Stimulated activated CD4-positive, alpha-beta T cell treated with anti-CD3 and anti-CD28 coated beads, Interleukin-1b, Interleukin-23, amount 100 ng/mL, for 1 hour (primary cell): ENCODE measurements at places on chromosomes 1 and 21.

- DNase-seq, result no peak
Observed at GRCh38 chr1:110164725-110165350, 14.5 kb downstream of the SLC6A17 start.

- no peak for DNase-seq
Observed at GRCh38 chr21:31363720-31364119, 19.7 kb upstream of the TIAM1 start.

- no peak for DNase-seq
Observed at GRCh38 chr1:206703661-206704060, 19.0 kb downstream of the MAPKAPK2 start.

- DNase-seq, result no peak
Observed at GRCh38 chr1:27630859-27631491, 4.0 kb downstream of the FGR start.

GRCh38 chr1:43586136-43586731, 55.6 kb downstream of the PTPRF start:
- no peak for DNase-seq

DNA sequence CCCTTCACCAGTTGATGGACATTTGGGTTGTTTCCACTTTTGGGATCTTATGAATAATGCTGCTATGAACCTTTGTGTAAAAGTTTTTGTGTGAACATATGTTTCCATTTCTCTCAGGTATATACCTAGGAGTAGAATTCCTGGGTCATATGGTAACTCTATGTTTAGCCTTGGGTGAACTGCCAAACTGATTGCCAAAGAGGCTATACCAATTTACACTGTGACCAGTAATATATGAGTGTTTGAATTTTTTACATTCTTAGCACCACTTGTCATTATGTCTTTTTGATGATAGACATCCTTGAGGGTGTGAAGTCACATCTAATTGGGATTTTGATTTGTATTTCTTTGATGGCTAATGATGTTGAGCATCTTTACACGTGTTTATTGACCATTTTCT, 290.1 kb downstream of the DUSP10 start:
- no peak for DNase-seq

DNA sequence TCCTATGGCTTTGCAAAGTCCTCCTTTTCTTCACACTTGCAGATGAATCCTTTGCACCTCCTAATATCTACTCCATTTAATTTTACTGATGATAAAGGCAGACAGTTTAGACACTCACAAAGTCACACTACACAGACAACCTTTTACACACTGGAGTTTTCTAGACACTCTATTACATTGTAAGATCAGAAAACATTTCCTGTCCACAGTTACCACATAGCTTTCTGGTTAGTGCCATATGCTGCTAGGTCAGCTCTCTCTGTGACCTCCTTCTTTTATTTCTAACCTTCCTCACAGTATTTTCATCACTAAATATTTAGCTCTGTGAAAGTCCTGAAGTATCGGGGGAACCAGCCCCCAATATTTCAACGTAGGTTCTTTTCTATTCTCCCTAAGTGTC, 5.1 kb downstream of the SH2D1B start:
- DNase-seq, result no peak

GRCh38 chr1:232664844-232665777, 35.2 kb upstream of the SIPA1L2 start:
- DNase-seq, result no peak

GRCh38 chr1:160354388-160354985, 11.3 kb downstream of the NCSTN start:
- no peak for DNase-seq

GRCh38 chr1:164589961-164590507, 31.1 kb downstream of the PBX1 start:
- no peak for DNase-seq

GRCh38 chr1:198929961-198930599, 291.2 kb downstream of the PTPRC start:
- DNase-seq, result no peak

DNA sequence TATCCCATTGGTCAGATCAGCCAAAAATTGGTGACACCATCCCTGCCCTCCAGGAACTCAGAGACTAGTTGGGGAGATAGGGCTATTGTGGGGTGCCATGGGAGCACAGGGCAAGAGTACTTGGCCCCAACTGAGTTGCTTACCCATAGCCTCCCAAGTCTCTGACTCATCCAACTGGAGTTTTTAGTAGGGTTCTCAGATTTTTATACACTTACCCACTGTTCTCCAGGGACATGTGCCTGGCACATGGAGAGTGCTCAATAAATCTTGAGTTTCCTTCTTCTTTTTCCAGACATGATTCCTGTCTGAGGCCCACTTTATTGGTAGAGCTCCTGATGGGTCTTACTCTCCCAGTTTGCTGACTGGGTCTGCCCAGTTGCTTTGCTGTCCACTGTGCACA, 56.7 kb downstream of the OVGP1 start:
- no peak for DNase-seq

GRCh38 chr1:26367441-26367840, 5.1 kb downstream of the ZNF683 start:
- DNase-seq, result no peak
